Activated B cell treated with CpG ODN at 0.5 μM for 24 hours (primary cell): ENCODE measurements at places on chromosomes 16 and 17.

DNA sequence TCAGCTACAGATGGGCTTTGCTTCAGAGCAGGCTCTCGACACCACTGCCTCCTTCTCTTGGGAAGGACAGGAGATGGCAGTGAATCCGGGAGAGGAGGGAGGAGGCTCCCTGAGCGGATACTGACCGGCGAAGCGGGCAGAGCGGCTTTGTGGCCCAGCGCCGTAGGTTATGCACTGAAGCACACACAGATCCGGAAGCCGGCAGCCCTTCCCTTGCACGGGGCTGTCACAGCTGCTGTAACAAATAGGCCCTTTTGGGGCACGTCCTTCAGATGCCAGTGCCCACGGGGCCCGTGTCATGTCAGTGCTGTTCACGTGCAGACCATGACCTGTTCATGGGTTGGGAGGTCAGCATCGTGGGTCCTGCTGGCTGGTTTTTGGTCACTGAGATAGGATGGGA is 144.7 kb upstream of the CHMP6 start:
- DNase-seq = no peak

- no peak for DNase-seq
These were observed 994 bp downstream of the CLTC start for GRCh38 chr17:59620518-59621259.

- no peak for DNase-seq
These were observed 20.7 kb downstream of the TRAP1 start for GRCh38 chr16:3696425-3697218.

- no peak for DNase-seq
These were observed 17.1 kb downstream of the MYO1C start for GRCh38 chr17:1475321-1475854.

GRCh38 chr16:67177743-67178699 is 5.7 kb downstream of the MATCAP1 start:
- DNase-seq = no peak

- no peak for DNase-seq
These were observed 22.2 kb downstream of the ADAM11 start for GRCh38 chr17:44780845-44781480.

DNA sequence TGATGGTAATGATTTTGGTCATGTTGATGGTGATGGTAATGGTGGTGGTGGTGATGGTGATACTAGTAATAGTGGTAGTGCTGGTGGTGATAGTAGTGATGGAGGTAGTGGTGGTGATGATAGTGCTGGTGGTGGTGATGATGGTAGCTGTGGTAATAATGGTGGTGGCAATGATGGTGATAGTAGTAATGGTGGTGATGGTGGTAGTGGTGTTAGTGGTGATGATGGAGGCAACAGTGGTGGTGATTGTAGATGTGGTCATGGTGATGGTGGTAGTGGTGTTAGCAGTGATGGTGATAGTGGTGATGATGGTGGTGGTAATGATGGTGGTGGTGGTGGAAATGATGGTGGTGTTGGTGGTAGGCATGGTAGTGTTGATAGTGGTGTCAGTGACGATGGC is 127.0 kb upstream of the RPL38 start:
- no peak for DNase-seq
